ENCODE measurements at places on chromosomes 6 and 20. TPM values are rescaled to one million over a fixed set of nuclear protein-coding genes. Genes with fewer than 3 reads are reported as not detected.

Gene EYS
- total RNA-seq = not detected

Gene ZNF322
- total RNA-seq = 9.8 TPM

Gene GPR63
- total RNA-seq = 2.7 TPM

Gene MAP3K7
- total RNA-seq = 31.8 TPM

All from activated CD4-positive, alpha-beta T cell treated with anti-CD3 and anti-CD28 coated beads, Interleukin-2, amount 10 ng/mL, durations not matched to agents 24 days and 14 days (primary cell).